ENCODE measurements at places on chromosomes 7 and 10.

DNA sequence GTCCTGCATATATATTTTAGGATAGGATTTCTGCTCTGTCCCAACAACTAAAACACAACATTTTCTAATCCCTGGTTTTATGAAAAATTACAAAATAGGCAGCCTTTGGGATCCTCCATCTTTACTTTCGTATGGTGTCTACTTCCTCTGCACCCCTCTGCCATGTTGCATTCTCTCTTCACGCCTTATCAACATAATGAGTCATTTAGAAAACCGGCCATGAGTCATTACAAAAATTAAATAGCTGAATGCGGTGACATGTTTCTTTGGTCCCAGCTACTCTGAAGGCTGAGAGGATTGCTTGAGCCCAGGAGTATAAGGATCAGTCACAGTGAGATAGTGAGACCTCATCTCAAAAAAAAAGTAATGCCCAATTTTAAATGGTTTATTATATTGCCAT is 148.1 kb upstream of the CELF2 start:
- no peak for DNase-seq

DNA sequence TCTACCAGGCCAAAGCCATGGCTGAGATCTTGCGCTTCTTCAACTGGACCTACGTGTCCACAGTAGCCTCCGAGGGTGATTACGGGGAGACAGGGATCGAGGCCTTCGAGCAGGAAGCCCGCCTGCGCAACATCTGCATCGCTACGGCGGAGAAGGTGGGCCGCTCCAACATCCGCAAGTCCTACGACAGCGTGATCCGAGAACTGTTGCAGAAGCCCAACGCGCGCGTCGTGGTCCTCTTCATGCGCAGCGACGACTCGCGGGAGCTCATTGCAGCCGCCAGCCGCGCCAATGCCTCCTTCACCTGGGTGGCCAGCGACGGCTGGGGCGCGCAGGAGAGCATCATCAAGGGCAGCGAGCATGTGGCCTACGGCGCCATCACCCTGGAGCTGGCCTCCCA is 142.7 kb downstream of the GRM3 start:
- no peak for DNase-seq

DNA sequence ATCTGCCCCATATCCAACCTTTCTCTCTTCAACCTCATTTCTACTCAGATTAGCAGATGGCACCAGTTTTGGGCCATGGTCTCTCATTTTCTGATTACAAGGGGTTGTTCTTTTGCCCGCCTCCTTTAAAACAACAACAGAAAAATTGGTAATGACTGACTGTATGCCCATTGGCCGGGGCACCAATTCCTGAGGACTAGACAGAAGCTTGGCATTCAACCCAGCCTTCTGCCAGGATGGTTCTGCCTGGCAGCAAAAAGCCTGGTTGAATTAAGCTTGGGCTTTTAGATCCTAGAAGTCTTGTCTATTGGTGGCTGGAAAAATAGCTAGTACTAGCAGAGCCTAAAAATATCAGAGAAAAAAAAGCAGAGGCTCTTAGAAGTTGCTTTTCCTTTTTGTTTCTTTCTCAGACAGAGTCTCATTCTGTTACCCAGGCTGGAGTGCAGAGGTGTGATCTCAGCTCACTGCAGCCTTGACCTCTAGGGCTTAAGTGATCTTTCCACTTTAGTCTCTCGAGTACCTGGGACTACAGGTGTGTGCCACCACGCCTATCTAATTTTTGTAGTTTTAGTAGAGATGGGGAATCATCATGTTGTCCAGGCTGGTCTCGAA is 402.6 kb downstream of the AUTS2 start:
- DNase-seq = no peak

DNA sequence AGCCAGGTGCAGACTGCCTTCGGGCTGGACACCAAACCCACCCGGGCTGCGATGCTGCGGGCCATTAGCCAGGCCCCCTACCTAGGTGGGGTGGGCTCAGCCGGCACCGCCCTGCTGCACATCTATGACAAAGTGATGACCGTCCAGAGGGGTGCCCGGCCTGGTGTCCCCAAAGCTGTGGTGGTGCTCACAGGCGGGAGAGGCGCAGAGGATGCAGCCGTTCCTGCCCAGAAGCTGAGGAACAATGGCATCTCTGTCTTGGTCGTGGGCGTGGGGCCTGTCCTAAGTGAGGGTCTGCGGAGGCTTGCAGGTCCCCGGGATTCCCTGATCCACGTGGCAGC is 50.0 kb downstream of the VWA2 start:
- DNase-seq = no peak

DNA sequence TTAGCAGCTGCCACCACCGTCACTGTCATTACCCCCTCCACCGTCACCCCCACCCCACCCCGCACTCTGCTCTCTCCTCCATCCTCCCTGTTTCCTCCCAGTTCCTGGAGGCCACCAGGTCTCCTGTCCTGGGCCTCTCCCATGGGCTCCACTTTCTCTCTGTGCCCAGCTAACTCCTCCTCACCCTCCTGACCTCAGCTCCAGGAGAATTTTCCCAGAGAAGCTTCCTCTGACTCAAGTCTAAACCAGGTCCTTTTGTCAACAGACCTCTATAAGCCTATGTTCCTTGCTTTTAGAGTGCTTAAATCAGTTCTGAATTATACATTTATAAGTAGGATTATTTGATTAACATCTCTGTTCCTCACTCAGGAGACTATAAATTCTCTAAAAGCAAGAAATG is 150.0 kb downstream of the ARHGAP12 start:
- no peak for DNase-seq

DNA sequence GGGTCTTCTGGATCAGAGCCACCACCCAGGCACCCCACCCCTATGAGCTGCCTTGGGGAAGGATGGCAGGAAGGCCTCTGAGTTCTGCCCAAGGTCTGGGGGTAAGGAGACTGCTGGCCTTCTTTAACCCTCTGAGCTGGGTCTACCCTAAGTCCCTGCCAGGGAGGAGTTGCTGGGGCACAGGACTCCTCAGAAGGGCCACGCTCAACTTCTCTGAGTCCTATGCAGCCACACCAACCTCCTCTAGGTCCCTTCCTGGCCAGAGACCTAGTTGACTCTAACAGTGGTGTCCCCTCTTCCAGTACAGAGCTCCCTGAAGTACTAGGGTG is 2.6 kb upstream of the NEURL1 start:
- no peak for DNase-seq

DNA sequence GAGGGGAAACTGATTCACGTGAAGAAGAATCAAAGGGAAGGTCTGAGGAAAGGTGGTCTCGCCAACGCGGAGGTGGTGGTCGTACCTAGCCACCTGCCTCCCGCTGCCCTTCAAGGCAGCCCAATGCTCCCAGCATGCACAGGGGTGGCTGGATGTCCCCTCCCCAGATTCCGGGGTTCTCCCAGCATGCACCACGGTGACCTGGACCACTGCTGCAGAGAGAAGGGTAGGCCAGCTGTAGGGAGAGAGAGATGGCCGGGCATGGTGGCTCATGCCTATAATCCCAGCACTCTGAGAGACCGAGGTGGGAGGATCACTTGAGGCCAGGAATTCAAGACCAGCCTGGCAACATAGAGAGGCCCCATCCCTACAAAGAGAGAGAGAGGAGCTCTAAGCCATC is 32.4 kb upstream of the PPP2R2D start:
- no peak for DNase-seq

- no peak for DNase-seq
These were observed 49.0 kb downstream of the WAC start for GRCh38 chr10:28581916-28582315.

- DNase-seq = no peak
These were observed 386.5 kb upstream of the AUTS2 start for GRCh38 chr7:69211739-69212138.

GRCh38 chr10:10901906-10902305 is 115.8 kb upstream of the CELF2 start:
- no peak for DNase-seq

- no peak for DNase-seq
These were observed 35.1 kb upstream of the NPVF start for GRCh38 chr7:25263337-25263736.

GRCh38 chr7:117096330-117096729 is 143.0 kb downstream of the ST7 start:
- no peak for DNase-seq

DNA sequence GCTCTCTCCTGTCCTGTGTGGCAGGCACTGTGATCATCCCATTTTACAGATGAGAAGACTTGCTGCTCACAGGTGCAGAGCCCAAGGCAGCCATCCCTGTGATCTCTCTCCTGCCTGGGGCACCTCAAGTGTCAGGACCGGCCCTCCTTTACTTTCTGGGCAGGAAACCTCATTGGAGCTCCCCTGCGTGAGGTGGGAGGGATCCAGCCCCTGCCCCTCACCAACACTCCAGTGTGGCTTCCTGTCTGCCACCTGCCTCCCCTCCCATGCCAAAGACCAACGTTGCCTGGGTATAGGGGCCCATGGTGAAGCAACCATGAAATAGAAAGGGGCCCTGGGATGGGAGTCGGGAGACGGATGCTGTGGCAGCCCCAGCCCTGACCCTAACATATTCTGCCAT is 91.2 kb upstream of the MYL10 start:
- no peak for DNase-seq

DNA sequence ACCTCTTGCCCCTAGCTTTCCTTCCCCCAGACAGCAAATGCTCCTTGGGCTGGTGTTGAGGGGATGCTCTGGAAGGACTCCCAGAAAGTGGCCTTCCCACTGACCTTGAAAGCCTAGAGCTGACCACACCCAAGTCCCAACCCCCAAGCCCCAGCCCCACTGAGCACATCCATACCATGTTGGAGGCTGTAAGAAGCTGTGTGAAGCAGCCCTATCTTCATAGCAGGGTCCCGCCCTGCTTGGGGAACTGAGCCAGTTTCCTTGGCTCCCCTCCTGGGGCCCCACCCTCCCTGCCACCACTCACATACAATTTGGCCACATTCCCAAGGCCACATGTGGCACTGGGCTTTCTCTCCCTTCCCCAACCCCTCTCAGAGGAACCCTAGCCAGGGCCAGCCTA is 72.3 kb upstream of the CACUL1 start:
- no peak for DNase-seq

- no peak for DNase-seq
These were observed 143.3 kb upstream of the TNS3 start for GRCh38 chr7:47725031-47725780.

DNA sequence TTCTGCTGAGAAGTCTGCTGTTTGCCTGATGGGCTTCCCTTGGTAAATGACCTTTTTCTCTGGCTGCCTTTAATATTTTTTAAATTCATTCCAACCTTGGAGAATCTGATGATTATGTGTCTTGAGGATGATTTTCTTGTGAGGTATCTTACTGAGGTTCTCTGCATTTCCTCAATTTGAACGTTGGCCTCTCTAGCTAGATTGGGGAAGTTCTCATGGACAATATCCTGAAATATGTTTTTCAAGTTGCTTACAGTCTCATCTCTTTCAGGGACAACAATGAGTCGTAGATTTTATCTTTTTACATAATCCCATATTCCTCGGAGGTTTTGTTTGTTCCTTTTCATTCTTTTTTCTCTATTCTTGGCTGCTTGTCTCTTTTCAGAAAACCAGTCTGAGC is 208.4 kb downstream of the KIF20B start:
- DNase-seq = no peak

- DNase-seq = no peak
These were observed 616.4 kb downstream of the SDK1 start for GRCh38 chr7:3917436-3917835.
